ENCODE measurements at places on chromosomes 13 and 19.

GRCh38 chr13:105773863-105774538, 761.5 kb downstream of the EFNB2 start:
- DNase-seq: no peak

DNA sequence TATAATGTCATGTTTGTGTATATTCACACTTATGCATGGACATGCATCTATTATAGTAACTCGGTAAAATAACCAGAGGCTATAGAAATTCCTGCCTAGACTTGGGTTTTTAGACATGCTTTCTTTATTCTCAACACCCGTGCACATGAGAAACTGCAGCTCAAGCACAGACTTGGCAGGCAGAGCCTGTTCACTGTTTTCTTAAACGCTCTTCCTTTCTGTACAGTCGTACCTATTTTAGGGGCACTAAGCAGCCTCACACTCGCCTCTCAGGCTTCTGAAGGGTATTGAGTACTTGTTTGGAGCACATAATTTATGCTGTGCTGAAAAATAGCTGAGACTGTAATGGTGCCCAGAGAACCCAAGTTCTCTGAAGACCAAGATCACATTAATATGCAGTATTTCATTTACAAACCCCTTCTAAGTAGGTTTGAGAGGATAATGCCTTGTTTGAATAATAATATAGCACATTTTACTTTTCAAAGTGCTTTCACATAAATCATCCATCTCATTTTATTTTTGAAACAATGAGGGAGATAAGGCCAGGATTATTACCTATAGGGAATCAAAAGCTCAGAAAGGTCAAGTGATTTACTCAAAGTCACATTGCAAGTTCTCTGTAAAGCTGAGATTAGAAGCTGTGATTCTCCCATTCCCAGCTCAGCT, 429.9 kb downstream of the SPRY2 start:
- no peak for DNase-seq

GRCh38 chr19:19468424-19469050, 46.8 kb downstream of the TSSK6 start:
- DNase-seq: no peak

DNA sequence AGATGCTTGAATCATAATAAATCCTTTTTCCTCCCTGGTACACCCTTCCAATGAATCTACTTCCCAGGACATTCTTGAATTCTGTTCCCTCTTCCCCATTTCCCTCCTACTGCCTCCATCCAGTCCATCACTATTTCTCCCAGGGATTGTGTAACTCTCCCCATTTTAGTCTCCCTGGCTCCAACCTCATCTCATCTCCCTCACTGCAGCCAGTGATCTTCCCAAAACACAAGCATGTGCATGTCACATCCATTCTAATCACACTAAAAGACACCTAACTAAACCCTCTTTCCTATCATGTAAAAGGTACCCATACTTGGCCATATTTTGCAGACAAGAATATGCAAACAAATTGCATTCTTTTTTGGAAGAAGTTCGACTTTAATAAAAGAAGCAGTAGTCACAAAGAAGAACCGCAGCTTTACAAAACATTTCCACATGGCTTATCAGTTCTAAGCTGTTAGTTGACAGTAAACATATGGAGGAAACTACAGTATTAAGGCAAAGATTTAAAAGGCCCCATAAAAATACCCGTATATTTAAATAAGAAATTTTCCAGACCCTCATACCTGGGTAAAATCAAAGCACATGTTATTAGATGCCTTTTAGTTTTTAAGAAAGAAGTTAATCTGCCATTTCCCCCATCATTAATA, 111.0 kb downstream of the KCTD12 start:
- no peak for DNase-seq

- DNase-seq: no peak
Observed at GRCh38 chr19:29421196-29421545, 104.6 kb upstream of the VSTM2B start.

GRCh38 chr13:26017196-26017921, 34.5 kb downstream of the SHISA2 start:
- DNase-seq: no peak

DNA sequence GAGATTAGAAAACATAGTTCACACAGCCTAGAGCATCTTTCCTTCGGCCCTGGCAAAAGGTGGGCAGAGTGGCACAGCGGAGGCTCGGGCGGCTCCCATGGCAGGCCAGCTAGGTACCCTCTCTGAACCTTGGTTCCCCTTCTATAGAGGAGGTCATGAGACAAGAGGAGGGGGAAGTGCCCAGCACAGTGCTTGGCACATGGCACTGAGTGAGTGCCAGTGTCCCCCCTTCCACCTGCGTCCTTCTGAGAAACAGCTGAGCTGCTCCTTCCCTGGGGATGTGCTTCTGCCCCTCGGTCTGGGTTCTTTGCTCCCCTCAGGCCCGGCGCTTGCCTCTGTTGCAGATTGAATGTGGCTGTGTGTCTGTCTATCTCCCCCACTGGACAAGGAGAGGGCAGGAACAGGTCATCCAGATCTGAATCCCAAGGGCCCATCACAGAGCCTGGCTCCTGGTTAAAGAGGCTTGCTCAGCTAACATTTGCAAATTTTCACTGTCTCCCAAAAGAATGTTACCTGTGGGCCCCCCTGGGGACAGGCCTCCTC, 165.6 kb downstream of the USP12 start:
- DNase-seq: no peak

- no peak for DNase-seq
Observed at GRCh38 chr13:110262508-110263291, 44.3 kb downstream of the COL4A1 start.

- peak; percentile 75 for DNase-seq
Observed at GRCh38 chr19:27793128-27793643, 1419.8 kb downstream of the UQCRFS1 start.

- DNase-seq: no peak
Observed at GRCh38 chr13:87536899-87537298, 134.3 kb upstream of the SLITRK5 start.

- no peak for DNase-seq
Observed at GRCh38 chr19:10122045-10122444, 2.3 kb upstream of the EIF3G start.

DNA sequence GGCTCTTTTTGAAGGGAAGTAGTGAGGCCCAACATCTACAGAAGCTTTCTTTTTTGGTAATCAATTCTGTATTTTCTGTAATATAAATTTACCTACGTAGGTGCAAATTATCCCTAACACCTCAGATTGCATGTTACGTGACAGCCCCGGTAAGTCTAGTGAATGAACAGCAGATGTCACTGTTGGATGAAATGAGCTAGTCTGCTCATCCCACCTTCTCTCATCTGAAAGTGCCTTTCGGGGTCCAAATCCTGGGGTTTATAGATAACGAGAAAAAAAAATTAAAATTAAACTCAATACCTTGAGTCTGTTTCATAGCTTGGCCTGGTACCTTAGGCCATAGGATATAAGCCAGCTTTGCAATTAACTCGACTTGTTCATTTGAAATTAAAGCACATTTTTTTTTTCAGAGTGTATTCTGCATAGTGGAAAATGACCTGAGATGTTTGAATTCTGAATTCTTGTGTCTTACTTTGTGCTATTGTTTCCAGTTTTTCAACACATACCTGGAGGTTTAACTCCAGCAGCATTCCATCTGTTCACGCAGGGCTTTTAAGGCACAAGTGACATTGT, 548.2 kb downstream of the GPC5 start:
- DNase-seq: no peak

DNA sequence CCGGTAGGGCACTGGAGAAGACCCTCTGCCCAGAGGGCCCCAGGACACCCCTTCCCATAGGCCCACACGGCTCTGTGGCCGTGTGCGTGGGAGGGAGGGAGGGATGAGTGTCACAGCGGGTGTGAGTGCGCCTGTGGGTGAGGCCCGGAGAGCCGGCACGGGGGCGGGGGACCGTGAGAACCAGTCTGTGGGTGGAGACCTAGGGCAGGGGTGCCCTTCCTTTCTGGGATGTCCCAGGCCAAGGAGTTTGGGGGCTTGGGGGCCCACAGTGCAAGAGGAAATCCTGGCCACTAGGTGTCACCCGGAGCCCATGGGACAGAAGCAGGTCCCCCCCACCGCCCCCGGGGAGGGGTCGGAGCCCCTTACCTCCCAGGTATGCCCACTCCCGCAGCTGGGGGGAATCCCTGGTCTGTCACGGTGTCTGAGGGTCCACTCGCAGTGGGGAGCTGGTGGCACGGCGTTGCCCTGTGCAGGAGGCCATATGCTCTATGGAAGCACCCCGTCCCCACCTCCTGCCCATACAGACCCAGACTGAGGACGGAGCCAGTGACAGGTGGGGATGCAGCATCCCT, 16.0 kb upstream of the SLC7A10 start:
- DNase-seq: peak; percentile 21

GRCh38 chr19:49924004-49924880, 4.8 kb upstream of the ATF5 start:
- DNase-seq: no peak
